Activated CD8-positive, alpha-beta memory T cell treated with anti-CD3 and anti-CD28 coated beads for 48 hours (primary cell): ENCODE measurements at places on chromosomes 7 and 10.

DNA sequence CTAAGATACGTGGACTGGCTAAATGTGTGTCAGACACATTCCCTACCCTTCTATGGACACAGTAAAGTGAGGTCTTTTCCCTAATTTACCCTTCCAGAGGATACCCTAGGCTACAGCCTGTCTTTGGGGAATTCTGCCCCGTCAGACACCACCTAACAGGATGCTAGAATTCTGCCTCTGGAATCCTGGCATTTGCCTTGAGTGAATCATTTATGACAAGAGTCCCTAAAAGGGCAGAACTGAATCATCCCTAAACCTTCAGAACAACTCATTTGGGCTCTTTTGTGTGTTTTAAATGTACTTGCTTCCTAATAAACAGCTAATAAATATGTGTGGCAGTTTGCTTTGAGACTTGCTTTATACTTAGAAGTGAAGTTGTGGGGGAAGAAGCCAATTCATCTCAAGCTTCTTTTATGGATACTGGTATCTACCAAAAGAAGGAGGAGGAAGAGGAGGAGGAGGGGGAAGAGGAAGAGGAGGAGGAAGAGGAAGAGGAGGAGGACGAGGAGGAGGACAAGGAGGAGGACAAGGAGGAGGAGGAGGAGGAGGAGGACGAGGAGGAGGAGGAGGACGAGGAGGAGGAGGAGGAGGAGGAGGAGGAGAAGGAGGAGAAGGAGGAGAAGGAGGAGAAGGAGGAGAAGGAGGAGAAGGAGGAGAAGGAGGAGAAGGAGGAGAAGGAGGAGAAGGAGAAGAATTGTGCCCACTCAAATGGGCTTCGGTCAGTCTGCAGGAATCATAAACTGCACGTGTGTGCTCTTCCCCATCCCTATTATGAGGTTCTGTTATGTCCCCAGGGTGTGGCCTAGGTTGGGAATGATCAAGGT is 27.1 kb downstream of the PARP12 start:
- no peak for DNase-seq

DNA sequence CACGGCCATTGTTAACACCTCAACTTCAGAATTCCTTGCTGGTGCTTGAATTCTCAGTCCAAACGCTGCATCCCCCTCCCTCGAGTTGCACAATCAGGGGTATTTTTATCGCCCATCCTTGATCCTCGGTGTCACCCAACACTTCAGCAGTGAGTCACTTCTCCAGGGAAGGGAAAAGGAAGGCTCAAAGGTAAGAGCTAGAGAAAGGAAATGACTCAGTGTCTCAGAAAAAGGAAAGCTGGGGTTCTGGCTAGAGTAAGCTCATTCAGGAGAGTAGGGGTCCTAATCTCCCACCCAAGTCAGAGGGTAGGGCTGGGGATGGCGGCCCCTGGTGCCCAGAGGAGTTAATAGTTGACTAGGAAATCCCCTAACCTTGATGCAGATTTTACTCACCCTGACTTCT is 39.8 kb upstream of the TRIM8 start:
- no peak for DNase-seq

DNA sequence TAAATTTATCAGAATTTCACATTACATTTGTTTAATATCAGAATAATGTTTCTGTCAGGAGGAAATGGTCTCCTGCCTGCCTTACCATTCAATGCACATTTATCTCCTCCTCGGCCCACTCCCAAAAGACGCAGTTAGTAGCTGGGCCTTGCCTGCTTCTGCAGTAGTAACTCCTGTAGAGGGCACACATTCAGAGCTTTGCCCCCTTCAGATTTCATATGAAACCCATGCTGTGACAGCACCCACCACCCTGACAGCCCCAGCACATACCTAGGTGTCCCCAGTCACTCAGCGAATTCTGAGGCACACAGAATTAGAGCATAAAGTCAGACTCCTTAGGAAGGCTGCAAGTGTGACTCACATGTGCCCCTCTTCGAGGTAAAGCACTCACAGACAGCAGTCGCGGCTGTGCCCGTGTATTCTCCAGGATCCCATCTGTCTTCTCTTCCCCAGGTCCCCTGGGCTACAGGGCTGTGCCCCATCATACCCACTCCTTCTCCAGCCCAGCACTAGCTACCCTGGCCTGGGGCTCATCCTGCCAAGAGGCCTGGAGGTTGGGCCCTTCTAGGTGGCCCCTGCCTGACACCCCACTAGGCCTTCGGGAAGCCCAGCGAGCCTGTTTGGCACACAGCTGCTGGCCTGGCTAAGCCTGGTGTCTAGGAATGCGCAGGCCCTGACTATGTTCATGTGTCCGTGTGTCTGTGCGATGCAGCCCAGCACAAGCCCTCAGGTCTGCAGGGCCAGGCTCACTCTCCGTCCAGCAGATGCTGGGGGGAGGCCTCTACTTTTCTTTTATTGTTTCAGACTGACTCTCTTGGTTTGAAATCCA is 4.7 kb upstream of the DEPP1 start:
- DNase-seq, result no peak

GRCh38 chr7:156540619-156541165 is 99.9 kb upstream of the RNF32 start:
- no peak for DNase-seq

- DNase-seq, result no peak
Measured at GRCh38 chr7:112080441-112080840, 125.8 kb downstream of the DOCK4 start.

DNA sequence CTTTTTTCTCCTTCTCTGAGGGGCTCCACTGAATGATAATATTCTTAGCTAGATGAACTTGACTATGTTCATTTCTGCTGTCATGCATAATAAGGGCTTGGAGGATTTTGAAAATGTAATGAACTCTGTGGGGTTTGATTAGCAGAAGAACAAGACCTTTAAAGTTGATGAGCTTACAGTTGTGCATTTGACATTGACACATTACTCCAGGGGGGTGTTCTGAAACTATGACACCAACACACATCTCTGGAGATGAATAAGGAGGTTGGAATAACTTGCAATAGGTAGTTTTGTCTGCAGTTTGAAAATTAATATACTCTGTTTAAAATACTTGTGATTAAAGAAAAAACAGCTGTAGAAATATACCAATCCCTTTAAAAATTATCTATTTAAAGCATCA is 80.3 kb downstream of the ANK3 start:
- no peak for DNase-seq

- DNase-seq, result no peak
Measured at GRCh38 chr10:118832241-118832651, 77.5 kb upstream of the CACUL1 start.

DNA sequence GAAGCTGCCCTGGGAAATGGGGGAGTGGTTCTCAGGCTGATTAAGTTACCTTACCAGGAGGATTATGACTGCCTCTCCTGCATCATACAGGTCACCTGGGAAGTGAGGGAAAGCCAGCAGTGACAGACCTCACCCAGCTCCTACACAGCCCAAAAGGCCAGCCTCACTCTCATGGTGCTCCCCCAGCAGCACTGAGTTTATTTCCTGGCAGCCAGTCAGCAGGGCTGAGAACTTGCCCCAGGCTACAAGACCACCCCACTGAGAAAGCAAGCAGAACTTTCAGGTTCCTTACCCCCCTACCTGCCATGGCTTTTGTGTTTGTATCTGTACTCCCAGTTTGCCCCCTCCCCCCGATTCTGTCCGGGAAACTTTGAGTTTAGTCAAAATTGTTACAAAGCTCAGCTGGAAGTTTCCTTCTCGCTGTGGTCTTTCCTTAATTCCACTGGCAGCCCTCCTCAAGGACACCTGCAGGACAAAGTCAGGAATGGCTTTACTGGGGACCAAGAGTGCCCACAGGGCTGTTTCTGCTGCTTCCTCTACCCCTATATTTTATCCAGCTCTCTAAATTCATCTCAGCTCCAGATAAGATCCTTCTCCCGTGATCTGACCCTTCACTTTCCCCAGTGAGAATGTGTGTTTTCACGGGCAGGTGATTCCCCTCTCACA is 649.8 kb upstream of the MBL2 start:
- no peak for DNase-seq

DNA sequence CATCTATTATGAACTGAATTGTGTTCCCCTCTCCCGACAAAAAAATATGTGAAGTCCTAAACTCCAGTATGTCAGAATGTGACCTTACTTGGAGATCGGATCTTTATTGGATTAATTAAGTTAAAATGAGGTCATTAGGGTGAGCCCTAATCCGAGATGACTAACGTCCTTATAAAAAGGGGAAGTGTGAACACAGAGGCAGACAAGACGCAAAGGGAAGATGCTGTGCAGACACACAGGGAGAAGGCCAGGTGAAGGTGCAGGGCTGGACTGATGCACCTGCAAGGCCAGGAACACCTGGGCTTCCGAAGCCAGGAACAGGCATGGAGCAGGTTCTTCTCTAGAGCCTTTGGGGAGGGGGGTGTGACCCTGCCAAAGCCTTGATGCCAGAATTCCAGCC is 187.8 kb downstream of the PARD3 start:
- no peak for DNase-seq

- no peak for DNase-seq
Measured at GRCh38 chr7:141268614-141269013, 194.8 kb downstream of the TMEM178B start.

- DNase-seq, result no peak
Measured at GRCh38 chr10:35386594-35387174, 50.4 kb downstream of the CCNY start.

GRCh38 chr7:154721086-154721485 is 281.8 kb downstream of the PAXIP1 start:
- no peak for DNase-seq

GRCh38 chr10:105793071-105793470 is 1152.0 kb downstream of the SORCS3 start:
- no peak for DNase-seq

GRCh38 chr7:2814186-2814945 is 29.7 kb downstream of the GNA12 start:
- DNase-seq, result no peak

DNA sequence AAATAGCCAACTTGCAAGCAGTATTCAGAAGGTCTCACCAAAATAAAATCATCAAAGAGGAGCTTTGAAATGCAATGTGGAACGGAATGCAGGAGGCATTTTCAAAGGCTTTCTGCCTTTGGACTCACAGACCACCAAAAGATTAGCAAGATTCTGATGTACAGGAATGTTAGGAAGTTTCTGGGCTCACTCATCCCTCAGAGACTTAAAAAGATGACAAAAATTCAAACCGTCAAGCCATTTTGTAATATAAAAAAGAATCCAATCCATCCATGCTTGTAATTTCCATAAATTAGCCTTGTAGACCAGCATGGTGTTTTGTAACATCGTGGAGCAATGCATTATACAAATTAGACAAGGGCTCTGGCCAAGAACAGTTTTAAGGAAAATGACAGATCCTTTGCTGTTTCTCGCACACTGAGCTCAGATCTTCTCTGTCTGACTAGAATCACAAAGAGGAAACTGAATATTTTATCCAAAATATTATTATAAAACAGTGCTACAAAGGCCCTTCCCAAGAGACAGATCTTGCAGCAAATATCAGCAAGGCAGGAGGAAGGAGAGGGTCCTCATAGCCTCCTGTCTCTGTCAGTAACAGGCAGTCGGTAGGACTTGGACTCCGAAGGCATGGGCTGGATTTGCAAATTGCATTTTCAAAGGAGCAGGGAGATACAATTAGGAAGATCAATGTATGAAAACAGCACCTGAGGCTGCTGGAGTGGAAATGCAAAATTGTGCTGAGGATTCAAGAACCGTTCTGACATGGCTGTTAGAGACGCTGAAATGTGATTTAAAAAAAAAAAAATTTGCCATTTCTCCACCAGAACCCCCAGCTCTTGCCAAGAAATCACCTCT is 57.4 kb upstream of the NRP1 start:
- no peak for DNase-seq

GRCh38 chr10:17479015-17479615 is 24.7 kb upstream of the ST8SIA6 start:
- no peak for DNase-seq

- DNase-seq, result no peak
Measured at GRCh38 chr10:86261941-86262687, 104.5 kb downstream of the GRID1 start.

- DNase-seq, result no peak
Measured at GRCh38 chr10:58574058-58574457, 61.4 kb downstream of the BICC1 start.

DNA sequence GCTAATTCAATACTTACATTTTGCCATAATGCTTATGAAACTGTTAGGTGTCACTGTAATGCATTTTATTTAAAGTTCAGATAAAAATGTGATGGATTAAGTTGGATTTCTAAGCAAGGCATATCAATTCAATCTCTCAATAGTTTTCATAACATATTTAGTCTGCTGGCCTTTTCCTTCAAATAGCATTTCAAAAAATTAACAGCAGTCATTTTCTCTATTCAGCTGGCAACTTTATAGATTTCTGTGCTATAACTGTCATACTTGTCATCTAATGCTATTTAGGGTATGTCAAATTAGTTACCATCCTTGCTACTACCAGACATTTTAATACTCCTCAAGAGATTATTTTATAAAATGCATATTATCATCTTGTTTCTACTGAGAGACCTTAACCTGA is 4.3 kb downstream of the GAD2 start:
- no peak for DNase-seq

GRCh38 chr10:10327934-10328333 is 689.7 kb upstream of the CELF2 start:
- no peak for DNase-seq

DNA sequence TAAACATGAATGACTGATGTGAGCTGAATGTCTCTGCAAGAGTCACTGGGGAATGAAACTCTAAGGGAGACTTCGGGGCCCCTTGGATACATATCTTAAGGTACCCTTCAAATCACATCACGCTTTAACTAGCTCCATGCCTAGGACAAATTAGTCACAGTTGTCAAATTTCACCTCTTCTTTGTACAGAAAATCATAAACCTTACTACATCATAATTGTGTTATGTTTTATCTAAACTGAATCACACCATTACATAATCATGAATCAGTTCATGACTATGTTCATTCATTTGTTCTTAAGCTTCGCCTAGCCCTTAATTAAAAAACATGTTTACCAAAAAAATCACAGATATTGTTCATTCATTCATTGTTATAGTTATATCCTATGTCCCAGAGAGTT is 2.1 kb upstream of the SLC13A1 start:
- DNase-seq, result no peak

DNA sequence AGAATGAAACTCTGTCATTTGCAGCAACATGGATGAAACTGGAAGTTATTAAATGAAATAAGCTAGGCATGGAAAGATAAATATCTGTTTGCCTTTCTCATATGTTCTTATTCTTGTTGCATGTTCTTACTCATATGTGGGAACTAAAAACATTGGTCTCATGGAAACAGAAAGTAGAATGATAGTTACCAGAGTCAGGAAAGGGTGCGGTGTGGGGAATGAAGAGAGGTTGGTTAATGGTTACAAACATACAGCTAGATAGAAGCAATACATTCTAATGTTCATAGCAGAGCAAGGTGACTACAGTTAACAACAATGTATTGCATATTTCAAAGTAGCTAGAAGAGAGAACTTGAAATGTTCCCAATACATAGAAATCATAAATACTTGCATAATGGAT is 105.1 kb downstream of the FAM107B start:
- DNase-seq, result no peak

- no peak for DNase-seq
Measured at GRCh38 chr10:98242823-98243222, 25.2 kb downstream of the LOXL4 start.
